Neural progenitor cell (in vitro differentiated cells): ENCODE measurements at places on chromosomes 1 and 21.

GRCh38 chr1:206678490-206678889, 6.2 kb upstream of the MAPKAPK2 start:
- DNase-seq, result no peak

- no peak for DNase-seq
These were observed 108.3 kb upstream of the TTC34 start for GRCh38 chr1:2909797-2910196.

DNA sequence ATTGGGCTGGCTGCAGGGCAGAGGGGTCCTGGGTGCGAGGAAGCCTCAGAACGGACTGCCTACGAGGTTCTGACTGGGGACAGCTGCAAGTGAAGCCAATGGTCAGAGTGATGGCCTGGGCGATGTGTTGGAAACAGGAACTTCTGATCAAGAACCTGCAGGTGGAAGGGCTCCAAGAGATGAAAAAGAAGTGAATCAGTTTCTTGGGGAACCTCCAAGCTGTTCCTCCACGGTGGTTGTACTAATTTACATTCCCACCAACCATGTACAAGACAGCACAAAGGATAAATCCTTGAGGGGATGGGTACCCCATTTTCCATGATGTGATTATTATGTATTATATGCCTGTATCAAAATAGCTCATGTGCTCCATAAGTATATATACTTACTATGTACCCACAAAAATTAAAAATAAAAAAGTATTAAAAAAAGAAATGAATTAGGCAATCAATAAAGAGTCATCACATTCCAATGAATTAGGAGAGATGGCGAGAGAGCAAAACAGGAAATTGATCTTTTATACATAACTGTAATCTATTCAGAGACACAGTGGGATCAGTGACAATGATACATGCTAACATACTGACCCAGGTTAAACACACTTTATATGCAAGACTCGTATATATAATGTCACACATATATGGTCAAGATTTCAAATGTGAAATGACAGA, 58.1 kb downstream of the PTPN14 start:
- DNase-seq, result no peak

DNA sequence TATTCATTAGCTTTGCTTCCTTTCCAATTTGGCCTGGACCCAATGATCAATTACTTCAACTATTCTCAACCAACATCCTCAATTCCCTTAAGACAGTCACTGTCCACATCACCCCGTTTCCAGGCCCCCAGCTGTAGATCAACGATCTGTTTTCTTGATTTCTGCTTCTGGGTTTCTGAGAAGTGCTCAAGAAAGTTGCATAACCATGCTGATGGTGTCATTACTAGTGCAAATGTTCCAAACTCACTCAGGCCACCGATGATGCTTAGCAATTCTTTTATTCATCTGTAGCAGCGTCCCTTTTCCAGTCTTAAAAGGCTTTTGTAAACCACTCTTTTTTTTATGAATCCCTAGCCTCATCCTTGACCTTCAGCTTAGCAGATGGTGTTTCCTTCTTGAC, 155.8 kb upstream of the PTGFR start:
- no peak for DNase-seq

- no peak for DNase-seq
These were observed 1.6 kb upstream of the HYI start for GRCh38 chr1:43455213-43455889.

DNA sequence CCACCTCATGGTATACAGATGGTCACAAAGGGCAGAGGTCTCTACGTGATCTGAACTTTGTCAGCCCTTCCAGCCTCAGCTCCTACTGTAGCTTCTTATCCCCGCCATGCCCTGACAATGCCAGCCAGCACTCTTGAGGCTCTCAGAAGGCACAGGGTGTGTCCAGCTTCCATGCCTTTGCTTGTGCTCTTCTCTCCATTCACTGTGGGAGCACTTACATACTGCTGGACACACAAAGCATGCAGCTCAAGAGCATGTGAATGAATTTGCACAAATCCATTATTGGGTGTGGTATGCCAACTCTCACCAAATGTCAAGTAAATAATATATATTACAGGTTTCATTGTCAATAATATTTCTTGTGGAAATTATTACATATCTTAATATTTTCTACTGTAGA, 36.4 kb upstream of the MAP10 start:
- no peak for DNase-seq

DNA sequence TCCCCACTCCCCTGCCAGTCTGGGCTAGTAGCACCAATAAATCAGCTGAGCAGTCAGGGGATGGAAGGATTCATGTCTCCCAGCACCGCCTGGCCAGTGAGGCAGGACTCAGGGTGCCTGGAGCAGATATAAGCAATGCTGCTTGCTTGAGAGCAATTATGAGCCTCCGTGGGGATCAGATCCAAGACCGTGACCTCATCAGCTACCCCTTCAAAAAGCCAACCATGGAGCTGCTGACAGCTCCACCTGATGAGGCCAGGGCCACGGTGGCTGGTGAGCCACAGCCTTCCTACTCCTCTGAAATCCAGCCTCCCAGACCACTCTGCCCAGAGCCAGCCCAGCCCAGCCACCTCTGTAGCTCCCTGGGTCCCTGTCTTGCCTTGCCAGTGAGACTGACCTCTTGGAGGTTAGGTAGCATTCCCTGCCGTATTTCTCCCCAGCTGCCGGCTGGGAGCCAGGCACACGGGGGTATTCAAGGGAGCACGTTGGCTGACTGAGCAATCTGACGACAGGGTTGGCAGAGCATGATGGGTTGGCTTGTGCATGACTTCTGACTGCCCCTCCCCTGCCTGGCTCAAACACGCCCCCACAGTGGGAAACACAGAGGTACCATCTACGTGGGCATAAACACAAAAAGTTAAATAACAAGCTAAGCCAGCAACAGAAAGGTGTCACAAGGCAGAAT, 28.4 kb downstream of the SYT2 start:
- no peak for DNase-seq

GRCh38 chr1:205541161-205541886, 36.9 kb downstream of the CDK18 start:
- DNase-seq, result no peak

- DNase-seq, result no peak
These were observed 194.3 kb downstream of the RPS6KC1 start for GRCh38 chr1:213245260-213245910.

DNA sequence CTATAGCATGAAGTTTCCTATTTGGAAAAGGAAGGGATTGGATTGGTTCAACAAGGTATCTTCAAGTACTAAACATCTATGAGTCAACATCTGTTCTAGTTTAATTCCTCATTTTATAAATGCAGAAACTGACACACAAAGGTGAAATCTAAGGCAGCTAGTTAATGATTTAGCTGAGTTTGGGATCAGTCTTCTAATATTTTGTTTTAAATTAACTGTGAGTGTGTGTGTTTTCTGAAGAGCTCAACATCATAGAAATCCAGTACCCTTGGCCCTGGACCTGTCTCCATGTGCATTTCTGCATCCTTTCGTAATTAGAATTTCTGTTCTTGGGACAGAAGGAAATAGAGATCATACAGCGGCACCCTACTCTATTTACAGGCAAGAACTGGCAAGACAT, 105.9 kb downstream of the RGS2 start:
- no peak for DNase-seq

DNA sequence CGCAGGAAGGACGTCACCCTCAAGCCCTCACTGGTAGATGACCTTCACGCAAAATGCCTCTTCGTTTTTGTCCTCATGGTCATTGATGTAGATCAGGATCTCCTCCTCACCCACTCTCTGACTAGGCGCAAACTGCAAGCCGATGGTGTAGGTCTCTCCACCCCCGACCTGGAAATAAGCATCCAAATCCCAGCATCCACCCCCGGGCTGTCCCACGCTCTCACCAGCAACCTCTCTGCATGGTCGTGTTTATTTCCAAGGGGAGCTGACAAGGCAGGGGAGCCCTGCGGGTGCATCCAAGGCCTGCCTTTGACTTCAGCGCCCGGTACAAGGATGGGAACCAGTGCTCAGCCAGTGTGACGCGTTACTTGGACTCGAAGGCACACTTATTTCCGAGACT, 129.0 kb downstream of the NPHP4 start:
- no peak for DNase-seq

GRCh38 chr1:23720256-23720995, 22.8 kb upstream of the ELOA start:
- DNase-seq, result no peak

DNA sequence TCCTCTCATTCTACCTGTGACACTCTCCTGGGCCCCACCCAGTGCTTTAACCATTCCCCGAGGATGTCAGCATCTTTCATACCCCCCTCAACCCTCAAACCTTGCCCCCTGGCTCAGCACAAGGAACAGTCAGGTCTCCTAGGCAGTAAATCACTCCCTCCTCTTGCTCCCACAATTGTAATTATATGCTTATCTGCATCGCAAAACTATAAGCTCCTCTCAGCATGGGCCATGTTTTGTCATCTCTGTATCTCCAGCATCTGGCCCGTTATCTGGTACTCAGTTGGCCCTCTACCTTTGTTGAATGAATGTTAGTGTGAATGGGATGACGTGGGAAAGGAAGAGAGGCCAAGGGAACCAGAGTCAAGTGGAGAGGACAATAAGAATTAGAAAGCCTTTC, 2.8 kb upstream of the ELOVL1 start:
- DNase-seq, result no peak
